Left ventricle myocardium inferior (tissue), 1 donor: ENCODE measurements at places on chromosomes 7 and 10. TPM values are rescaled to one million over a fixed set of nuclear protein-coding genes. Genes with fewer than 3 reads are reported as not detected.

The ABCB1 gene
- 1.0 TPM for total RNA-seq

The SBDS gene
- 211 TPM for total RNA-seq

The SEM1 gene
- 51.0 TPM for total RNA-seq

The GARS1 gene
- 42.3 TPM for total RNA-seq

The CDH23 gene
- 4.5 TPM for total RNA-seq

The SSC4D gene
- total RNA-seq = 0.99 TPM

The ELN gene
- total RNA-seq = 51.6 TPM

The GHRHR gene
- total RNA-seq = not detected
